Hematopoietic multipotent progenitor cell treated with erythropoietin and hydrocortisone succinate and interleukin-3 and kit ligand, for 17 days (in vitro differentiated cells): ENCODE measurements at places on chromosomes 7 and 10.
A peak's percentile ranks its signal among the peaks of the same experiment; 100 is the strongest.

DNA sequence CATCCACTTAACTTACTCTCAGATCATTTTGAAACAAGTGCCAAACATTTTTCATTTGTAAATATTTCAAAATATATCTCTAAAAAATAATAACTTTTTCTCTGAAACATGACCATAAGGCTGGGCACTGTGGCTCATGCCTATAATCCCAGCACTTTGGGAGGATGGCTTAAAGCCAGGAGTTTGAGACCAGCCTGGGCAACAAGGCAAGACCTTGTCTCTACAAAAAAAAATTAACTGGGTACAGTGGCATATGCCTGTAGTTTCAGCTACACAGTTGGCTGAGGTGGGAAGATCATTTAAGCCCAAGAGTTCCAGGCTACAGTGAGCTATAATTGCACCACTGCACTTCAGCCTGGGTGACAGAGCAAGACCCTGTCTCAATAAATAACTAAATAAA is 36.4 kb downstream of the USP54 start:
- no peak for DNase-seq

- DNase-seq = peak; percentile 56
Measured at GRCh38 chr10:70296406-70296899, 12.6 kb upstream of the NPFFR1 start.

- no peak for DNase-seq
Measured at GRCh38 chr10:98971464-98971863, 264.2 kb downstream of the HPSE2 start.

DNA sequence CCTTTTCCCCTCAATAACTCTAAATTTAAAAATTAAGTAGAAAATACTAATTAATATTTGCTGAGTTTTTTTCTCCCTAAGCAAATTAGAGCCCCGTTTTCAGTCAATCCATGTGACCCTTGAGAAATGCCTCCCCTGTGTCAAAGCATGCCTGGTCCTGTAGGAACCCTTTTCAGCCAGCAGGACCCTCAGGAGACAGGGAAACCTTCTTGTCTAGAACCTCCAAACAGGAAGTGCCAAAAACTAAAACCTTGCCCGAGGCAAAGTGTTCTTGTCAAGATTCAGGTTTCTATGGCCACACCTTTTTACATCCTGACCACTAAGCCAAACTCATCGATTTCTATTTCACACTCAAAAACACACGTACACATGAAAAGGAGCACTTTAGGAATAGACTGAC is 60.1 kb upstream of the NFE2L3 start:
- no peak for DNase-seq

DNA sequence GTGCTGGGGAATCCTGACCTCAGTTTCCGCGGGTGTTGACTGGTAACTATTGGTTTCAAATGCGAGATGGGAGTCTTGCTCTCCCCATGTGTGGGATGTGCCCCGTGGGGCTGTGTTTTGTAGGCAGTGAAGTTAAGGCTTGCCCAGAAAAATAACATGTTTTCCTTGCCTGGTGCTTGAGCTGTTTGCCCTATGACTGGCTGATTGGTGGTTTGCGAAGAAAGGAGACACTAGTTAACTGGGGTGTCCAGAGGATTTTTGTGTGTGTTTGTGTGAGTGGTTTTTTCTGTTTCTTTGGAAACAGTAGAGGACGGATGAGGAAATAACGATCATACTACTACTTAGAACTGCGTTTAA is 61.9 kb downstream of the CREB5 start:
- DNase-seq = no peak

GRCh38 chr10:86387178-86387794 is 20.7 kb upstream of the GRID1 start:
- no peak for DNase-seq

GRCh38 chr7:121140790-121141189 is 152.3 kb downstream of the CPED1 start:
- no peak for DNase-seq

DNA sequence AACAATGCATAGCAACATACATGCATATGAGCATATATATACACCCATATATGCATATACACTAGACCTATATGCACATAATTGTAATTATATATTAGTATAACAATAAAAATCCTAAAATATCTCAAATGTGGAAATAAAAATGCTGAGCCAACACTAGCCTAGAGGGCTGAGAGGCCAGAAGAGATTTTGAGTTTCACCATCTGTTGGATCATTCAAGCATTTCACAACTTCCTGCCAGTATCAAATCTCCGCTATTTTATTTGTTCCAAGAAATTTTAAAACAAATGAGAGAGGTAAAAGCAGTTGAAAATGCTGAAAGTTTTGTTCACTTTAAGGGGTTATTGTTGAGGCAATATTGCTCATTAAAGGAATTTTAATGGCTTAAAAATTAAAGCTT is 187.0 kb downstream of the PCDH15 start:
- no peak for DNase-seq
